ENCODE measurements at places on chromosomes 12 and 14.

DNA sequence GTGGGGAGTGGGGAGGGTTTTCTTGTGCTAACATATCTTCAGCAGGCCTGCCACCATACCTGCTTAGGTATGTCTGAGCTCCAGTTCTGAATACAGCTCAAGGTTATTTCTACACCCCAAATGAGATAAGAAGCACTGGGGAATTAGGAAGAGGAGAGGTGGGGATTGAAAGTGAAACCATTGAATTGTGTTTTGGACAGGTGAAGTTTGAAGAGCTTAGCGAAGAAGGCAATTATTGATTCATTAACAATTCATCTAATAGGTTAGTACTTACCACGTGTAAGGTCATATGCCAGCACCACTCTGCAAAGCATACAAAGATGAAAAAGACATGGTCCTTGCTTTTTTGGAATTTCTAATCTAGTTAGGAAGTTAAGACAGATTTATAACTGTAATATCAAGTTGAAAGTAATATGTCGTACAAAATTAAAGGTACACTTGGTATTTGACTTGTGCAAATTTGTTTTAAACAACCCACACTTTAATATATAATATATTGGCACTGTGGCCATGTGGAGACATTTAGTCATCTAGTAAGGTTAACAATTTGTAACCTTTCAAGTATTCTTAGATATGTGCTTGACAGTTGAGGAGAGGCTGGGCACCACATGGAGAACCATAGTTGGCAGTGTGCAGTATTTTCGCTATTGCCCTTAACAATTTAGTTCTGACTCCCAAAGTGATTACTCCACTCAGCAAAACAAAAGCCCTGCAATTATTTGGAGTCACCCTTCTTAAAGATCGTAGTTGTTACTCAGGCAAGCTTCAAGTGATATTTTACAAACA is 3.6 kb downstream of the SMCO3 start:
- H3K4me1 ChIP-seq: peaks cover 6% of the 10 kb centered on the region
- no peaks in the 10 kb centered on the region for H3K36me3 ChIP-seq
- DNase-seq: no peak
- H3K27ac ChIP-seq: no peak overlapping the region

DNA sequence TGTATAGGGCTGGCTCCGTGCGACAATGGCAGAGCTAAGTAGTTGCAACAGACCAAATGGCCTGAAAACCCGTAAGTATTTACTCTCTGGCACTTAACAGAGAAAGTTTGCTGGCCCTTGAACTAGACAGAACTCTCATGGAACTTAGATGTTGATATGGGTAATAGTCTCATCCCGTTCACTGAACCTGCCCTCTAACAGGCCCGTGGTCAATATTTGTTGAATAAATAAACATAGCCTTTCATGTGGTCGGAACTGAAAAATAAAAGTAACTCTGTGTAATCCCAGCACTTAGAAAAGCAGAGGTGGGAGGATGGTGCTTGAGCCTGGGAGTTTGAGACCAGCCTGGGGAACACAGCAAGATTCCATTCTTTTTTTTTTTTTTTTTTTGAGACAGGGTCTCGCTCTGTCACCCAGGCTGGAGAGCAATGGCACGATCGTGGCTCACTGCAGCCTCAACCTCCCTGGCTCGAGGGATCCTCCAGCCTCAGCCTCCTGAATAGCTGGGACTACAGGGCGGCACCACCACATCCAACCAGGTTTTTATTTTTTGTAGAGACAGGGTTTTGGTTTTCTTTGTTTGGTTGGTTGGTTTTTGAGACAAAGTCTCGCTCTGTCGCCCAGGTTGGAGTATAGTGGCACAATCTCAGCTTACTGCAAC is 29.7 kb downstream of the KDM2B start:
- DNase-seq: no peak
- peaks cover under 1% of the 10 kb centered on the region for H3K36me3 ChIP-seq
- H3K4me1 ChIP-seq: no peaks in the 10 kb centered on the region
- H3K4me3 ChIP-seq: no peak overlapping the region
- no peaks in the 10 kb centered on the region for H3K27me3 ChIP-seq

DNA sequence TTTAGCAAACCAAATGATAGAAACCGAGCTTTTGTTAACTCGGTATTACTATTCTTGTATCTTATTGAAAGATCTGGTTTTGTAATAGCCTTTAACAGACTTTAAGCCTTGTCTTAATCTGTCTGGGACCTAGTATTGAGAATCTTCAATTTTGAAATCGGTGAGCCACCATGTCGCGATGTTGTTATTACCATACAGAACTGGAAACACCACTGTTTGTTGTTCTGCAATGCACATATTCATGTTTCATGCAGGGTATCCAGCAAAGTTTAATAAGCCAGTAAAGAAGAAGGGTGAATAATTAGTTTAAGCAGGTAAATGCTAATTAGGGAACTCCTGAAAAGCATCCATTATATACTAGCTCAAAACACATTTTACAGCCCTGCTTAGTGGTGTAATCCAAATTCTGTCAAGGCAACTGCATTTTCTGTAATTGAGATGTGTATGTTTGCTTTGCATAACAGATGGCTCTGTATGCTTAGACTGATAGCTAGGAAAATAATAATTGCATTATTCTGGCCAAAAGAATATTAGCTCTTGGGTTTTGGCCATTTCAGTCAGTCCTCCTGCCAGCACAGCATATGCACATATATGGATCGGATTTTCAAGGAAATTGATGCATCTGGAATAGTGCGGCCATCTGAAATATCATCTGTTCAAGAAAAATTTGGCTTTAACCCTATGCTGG is 389.2 kb downstream of the EGLN3 start:
- no peak overlapping the region for H3K4me3 ChIP-seq
- no peak overlapping the region for H3K27ac ChIP-seq
- peaks cover 34% of the 10 kb centered on the region for H3K27me3 ChIP-seq
- H3K36me3 ChIP-seq: no peaks in the 10 kb centered on the region

GRCh38 chr14:97353102-97353501 is 555.9 kb downstream of the VRK1 start:
- H3K27me3 ChIP-seq: no peaks in the 10 kb centered on the region
- no peaks in the 10 kb centered on the region for H3K36me3 ChIP-seq
- H3K4me1 ChIP-seq: peaks cover 10% of the 10 kb centered on the region

DNA sequence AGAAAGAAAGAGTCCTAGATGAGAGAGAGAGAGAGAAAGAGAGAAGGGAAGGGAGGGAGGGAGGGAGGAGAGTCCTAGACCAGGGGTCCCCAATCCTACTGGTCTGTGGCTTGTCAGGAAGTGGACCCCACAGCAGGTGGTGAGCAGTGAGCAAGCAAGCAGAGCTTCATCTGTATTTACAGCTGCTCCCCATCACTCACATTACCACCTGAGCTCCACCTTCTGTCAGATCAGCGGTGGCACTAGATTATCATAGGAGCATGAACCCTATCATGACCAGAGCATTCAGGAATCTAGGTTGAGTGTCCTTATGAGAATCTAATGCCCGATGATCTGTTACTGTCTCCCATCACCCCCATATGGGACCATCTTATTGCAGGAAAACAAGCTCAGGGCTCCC is 39.2 kb upstream of the AMN1 start:
- H3K27ac ChIP-seq: no peak overlapping the region
- H3K4me3 ChIP-seq: no peak overlapping the region
- H3K4me1 ChIP-seq: no peaks in the 10 kb centered on the region

DNA sequence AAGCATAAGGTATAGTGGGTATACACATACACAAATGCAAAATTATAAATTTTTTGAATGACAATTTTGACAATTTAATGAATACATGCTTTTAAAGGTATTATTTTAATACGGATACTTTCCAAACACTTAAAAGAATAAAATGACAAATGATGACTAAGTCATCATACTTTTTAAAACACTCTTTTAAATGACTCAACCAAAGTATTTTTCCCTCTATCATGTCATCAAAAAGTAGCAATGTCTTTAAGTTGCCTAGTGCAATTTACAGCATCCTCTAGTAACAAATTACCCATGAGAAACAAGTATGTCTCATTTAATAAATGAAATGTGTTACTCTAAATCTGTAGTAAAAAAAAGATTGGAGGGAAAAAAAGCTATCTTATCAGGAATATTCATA is 73.3 kb downstream of the RPS6KA5 start:
- DNase-seq: no peak
- H3K4me3 ChIP-seq: no peak overlapping the region
- H3K27ac ChIP-seq: no peak overlapping the region
- peaks cover 23% of the 10 kb centered on the region for H3K4me1 ChIP-seq

DNA sequence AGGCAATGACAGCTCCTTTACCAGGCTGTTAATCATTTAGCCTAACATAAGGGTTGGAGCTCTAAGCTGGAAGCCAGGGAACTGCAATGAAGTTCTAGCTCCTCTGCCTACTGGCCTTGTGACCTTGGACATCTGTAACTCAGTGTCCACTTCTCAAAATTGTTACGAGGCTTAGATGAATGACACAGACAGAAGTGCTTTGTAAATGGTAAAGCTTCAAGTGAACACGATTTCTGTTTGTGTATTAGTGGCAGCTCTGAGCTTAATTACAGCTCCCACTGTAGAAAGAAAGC is 122.8 kb downstream of the EML1 start:
- H3K4me1 ChIP-seq: peaks cover 2% of the 10 kb centered on the region
- H3K4me3 ChIP-seq: no peak overlapping the region
- no peak overlapping the region for H3K27ac ChIP-seq
- no peak for DNase-seq
- no peaks in the 10 kb centered on the region for H3K36me3 ChIP-seq
- H3K27me3 ChIP-seq: peaks cover 46% of the 10 kb centered on the region

- H3K4me3 ChIP-seq: peak within 1 kb of the TSS; percentile 96
- DNase-seq: peak; percentile 80
- peak within 1 kb of the TSS; percentile 97 for H3K27ac ChIP-seq
- H3K27me3 ChIP-seq: no peaks in the 10 kb centered on the region
Measured at GRCh38 chr12:122895704-122896636, at the start of gene VPS37B. Gene VPS37B, minus strand, starts transcription at chr12:122896124. Its CDS starts 62 bp downstream, at chr12:122896062.

GRCh38 chr12:91894911-91895310 is 250.7 kb downstream of the BTG1 start:
- H3K27ac ChIP-seq: peak overlapping the region; percentile 77
- H3K27me3 ChIP-seq: no peaks in the 10 kb centered on the region
- no peaks in the 10 kb centered on the region for H3K36me3 ChIP-seq

DNA sequence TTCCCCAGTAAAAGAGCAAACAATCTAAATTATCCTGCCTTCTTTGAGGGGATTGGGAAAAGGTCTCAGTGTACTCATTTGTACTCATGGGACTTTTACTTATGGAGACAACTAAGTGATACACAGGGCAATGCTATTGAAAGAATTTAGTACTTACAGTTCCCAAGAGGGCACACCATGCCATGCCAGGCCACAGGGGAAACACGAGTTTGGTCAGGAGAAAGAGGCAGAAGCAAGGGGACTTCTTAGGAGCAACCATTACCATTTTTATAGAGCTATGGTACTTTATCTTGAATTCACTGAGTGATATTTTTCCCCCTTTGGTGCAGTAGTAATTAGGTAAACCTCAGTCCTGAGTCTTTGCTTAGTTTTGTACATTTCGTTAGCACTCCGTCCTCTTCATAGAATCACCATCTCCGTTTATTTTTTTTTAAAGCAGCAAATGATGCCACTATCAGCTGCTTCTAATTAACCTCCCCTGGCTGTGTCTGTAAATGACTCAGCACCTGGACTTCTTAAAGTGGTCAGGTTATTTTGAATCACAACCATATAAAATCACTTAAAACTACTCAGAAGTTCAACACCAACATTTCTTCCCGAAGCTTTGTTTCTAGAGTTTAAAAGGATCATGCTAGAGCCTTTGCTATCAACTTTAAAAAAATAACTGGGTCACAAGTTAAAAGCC is 5.9 kb upstream of the WASHC3 start:
- H3K27me3 ChIP-seq: peaks cover 14% of the 10 kb centered on the region
- no peaks in the 10 kb centered on the region for H3K36me3 ChIP-seq
- DNase-seq: no peak
- no peak overlapping the region for H3K27ac ChIP-seq

- H3K4me3 ChIP-seq: no peak overlapping the region
- H3K27me3 ChIP-seq: no peaks in the 10 kb centered on the region
- peaks cover 2% of the 10 kb centered on the region for H3K36me3 ChIP-seq
- DNase-seq: no peak
- peaks cover 20% of the 10 kb centered on the region for H3K4me1 ChIP-seq
Measured at GRCh38 chr14:68945585-68946488, 33.3 kb downstream of the ACTN1 start.

- no peak overlapping the region for H3K4me3 ChIP-seq
- no peaks in the 10 kb centered on the region for H3K27me3 ChIP-seq
Measured at GRCh38 chr12:103457471-103457870, 38.3 kb downstream of the C12orf42 start.

- no peak overlapping the region for H3K27ac ChIP-seq
- peak overlapping the region; percentile 59 for H3K4me3 ChIP-seq
- H3K36me3 ChIP-seq: no peaks in the 10 kb centered on the region
- peaks cover 35% of the 10 kb centered on the region for H3K27me3 ChIP-seq
- DNase-seq: no peak
Measured at GRCh38 chr14:104595116-104595675, 9.4 kb downstream of the TMEM179 start.

DNA sequence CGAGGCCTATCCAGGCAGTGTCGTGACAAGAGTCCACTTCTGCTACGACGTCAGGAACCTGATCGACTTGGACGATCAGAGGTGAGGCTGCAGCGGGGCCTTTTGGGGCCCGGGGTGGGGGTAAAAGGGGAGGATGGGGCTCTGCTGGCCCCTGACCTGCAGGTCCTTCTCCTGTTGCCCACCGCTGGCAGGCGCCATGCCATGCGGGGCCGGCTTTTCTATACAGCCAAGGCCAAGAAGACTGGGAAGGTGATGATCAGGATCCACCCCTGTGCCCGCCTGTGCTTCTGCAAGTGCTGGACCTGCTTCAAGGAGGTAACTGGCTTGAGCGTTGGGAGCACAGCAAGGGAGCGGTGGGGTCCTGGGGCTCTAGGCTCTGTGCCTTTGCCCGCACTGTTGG is 31.6 kb downstream of the NGB start:
- H3K27ac ChIP-seq: no peak overlapping the region
- peaks cover 2% of the 10 kb centered on the region for H3K36me3 ChIP-seq
- no peak for DNase-seq
- H3K27me3 ChIP-seq: peaks cover 11% of the 10 kb centered on the region
- no peaks in the 10 kb centered on the region for H3K4me1 ChIP-seq

GRCh38 chr12:66984962-66985361 is 284.2 kb upstream of the CAND1 start:
- H3K27me3 ChIP-seq: peaks cover 11% of the 10 kb centered on the region
- no peak overlapping the region for H3K4me3 ChIP-seq
- H3K36me3 ChIP-seq: no peaks in the 10 kb centered on the region
- DNase-seq: no peak

GRCh38 chr14:83096092-83096491 is 1562.4 kb upstream of the SEL1L start:
- no peaks in the 10 kb centered on the region for H3K36me3 ChIP-seq
- no peaks in the 10 kb centered on the region for H3K4me1 ChIP-seq
- no peaks in the 10 kb centered on the region for H3K27me3 ChIP-seq
- H3K4me3 ChIP-seq: no peak overlapping the region
- DNase-seq: no peak

- H3K27ac ChIP-seq: no peak overlapping the region
- H3K4me3 ChIP-seq: no peak overlapping the region
- H3K27me3 ChIP-seq: peaks cover 74% of the 10 kb centered on the region
- peaks cover 9% of the 10 kb centered on the region for H3K4me1 ChIP-seq
Measured at GRCh38 chr12:49956663-49957569, 4.8 kb upstream of the AQP5 start.

GRCh38 chr12:4934407-4935035 is 24.8 kb downstream of the KCNA1 start:
- no peaks in the 10 kb centered on the region for H3K4me1 ChIP-seq
- H3K27ac ChIP-seq: no peak overlapping the region
- H3K27me3 ChIP-seq: peaks cover 56% of the 10 kb centered on the region
- H3K4me3 ChIP-seq: no peak overlapping the region
- no peak for DNase-seq
